ENCODE measurements at places on chromosomes 16 and 17.
A peak's percentile ranks its signal among the peaks of the same experiment; 100 is the strongest.

DNA sequence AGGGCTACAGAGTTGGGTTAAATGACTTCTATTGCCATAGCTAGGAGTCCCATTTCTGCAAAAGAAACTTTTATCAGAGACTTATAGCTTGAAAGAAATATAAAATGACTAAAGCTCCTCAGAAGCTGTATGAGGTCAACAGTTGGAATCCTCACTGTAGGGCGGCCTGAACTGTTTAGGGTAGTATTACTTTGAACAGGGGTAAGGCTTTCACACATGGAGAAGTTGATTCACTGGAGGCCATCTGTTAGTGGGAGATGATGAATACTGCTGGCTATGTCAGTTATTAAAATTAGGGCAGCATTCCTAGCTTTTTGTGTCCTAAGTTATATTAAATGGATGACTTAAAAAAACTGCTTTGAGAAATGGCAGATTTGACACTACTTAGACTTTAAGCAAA is 6.0 kb downstream of the TTC19 start:
- DNase-seq, result no peak

DNA sequence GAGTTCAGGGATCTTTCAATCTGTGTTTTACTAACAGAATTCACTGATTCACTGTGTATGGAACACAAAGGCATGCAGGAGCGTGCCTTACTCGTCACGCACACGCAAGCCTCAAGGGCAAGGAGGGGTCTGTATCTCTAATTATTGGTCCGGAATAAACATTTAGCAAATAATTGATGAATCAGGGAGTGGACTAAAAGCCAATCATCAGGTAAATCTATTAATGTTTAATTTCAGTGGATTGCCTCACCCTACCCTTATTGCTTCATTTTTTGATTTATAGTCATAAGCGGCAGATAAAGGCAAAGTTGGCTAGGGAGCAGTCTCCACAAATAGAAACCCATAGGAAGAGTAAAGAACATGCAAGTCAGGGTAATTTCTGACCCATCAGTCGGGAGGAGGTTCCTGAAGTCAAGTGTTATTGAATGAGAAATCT is 7.4 kb upstream of the HSD17B2 start:
- no peak for DNase-seq

GRCh38 chr17:33126086-33126485 is 134.4 kb downstream of the SPACA3 start:
- no peak for DNase-seq

GRCh38 chr17:27343977-27344607 is 50.2 kb downstream of the WSB1 start:
- no peak for DNase-seq

DNA sequence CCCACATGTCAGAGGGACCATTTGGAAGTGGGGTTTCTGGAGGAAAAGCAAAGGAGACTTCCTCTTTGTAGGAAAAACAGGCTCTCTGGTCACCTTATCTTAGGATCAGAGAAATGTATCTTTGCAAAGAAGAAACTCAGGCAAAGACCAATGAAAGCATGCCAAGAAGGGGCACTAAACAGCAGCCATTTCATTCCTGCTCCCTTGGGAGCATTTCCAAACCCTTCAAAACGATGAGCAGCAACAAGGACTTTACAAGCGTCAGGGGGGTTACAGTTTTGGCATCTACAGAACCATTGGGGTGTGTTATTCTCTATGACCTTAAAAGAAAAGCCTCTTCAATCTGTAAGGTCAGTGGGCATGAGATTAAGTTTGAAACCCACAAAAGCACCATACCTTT is 122.8 kb downstream of the SMG6 start:
- no peak for DNase-seq

DNA sequence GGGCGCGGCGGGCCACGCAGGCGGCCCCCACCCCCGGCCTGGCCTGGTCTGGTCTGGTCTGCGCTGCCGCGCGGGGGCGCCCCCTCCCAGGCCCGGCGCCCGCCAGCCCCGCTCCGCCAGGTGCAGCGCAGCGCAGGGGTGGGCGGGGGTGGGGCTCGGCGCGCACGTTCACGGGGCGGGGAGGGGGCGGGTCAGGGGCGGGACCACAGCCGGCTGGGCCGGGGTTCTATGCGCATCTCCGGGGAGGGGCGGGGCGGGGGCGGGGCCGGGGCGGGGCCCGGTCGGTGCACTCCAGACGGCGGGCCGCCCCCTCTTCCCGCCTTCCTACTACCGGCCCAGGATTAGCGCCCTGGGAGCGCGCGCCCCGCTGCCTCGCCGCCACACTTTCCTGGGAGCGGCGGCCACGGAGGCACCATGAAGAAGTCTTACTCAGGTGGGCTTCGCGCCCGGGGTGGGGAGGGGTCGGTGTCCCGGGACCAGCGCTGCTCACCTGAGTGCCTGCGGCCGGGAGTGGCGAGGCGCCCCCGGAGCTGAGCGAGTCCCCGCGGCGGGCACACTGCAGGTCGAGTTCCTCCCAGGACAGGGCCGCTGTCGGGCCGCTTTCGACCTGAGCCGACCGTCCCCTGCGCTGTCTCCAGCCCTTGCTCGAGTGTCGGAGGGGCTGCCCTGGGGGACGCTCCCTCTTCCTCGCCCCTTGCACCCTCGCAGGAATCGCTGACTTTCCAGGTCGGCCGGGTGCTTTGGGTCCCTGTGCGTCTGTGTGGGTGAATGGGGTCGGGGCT is 140.5 kb downstream of the SEC14L1 start:
- DNase-seq, result peak; percentile 32

DNA sequence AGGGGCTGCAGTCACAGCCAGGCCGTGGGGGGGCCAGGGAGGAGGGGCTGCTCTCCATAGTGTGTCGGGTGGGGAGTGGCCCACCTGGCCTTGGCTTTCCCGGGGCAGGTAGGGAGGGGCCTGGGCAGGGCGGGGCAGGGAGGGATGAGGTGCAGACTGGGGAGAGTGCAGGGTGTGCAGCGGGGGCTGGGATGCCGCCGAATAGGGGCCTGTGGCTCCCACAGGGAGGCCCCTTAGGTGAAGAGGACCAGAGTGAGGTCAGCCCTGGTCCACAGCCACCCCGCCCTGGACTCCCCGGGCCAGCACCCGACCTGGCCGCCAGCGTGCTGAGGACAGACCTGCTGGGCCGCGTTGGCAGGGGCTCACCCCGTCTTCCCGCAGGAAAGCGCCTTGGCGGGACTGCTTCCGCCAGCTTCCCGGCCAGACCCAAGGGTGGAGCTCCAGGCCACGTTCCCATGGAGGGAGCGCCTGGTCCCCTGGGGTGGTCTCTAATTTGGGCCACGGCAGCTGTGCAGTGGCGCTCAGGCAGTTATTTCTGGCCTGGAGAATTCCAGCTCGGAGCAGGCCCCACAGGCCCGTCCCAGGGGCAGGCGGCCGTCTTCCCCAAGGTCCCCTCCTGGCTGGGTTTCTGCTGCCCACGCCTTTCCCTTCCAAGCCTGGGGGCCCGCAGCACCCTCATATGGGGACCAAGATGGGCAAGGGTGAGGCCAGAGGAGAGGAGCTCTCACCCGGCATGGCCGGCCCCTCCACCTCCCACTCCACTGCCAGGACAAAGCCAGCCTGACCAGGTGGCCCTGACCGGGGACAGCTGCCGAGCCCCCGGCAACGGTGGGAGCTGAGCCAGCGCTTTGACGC is 27.9 kb downstream of the CACNA1H start:
- DNase-seq, result no peak

DNA sequence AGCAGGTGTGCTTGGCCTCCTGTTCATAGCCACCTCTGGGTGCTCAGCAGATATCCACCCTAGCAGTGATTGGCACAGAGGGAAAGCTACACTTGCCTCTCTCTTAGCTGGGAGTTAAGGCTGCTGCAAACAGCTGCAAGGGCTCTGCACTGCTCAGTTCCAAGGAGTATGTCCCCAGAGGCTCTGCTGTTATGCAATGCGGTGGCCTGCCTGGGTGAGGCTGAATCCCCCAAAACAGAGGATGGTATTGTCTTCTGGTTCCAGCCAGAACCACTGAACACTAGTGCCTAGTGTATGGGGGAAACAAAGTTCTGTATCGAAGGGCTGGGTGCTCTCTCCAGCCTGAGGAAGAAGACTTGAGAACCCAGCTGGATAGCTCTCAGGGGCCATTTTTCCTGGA is 16.8 kb downstream of the TMEM94 start:
- no peak for DNase-seq

DNA sequence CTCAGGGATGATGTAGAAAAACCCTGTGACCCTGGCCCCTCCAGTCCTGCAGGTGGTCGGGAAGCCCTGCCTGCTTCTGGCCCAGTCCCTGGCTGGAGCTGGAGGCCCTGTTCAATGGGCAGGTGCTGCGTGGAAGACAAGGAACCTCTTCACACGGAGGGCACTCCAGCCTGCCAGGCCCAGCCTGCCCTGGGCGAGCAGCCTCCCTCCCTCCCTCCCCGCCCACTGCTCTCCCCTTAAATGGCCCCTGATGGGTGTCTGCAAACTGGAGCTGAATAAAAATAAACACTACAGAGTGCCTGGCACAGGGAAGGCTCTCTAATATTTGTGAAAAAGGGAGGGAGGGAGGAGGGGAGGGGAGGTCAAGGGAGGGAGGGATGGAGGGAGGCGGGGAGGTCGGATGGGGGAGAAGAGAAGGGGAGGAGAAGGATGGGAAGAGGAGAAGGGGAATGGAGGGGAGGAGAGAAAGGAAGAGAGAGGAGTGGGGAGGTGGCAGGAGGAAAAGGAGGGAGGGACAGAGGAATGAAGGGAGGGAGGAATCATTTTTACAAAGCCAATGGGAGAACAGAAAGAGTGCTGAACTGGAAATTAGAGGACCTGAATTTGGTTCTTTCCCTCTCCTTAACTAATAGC is 222.8 kb upstream of the TNRC6C start:
- peak; percentile 46 for DNase-seq

- no peak for DNase-seq
Measured at GRCh38 chr16:23597003-23597756, 1.1 kb upstream of the NDUFAB1 start.

DNA sequence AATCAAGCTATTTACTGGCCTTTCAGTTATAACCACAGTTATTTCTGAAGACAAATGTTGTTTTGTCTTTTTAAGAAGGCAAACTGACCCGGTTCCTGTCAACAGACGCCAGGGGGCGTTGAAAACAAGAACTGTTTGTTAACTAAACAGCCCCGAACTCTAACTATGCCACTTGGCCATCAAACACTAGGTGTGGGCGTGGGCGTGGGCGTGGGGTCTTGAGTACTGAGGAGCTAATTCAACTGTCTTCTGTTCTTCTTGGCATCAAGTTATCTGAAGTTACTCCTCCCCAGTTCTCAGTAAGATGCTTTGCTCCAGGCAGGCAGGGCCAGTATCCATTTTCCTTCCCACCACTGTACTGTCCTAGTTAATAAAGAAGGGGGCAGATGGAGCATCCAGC is 63.3 kb upstream of the MTMR4 start:
- DNase-seq, result no peak

DNA sequence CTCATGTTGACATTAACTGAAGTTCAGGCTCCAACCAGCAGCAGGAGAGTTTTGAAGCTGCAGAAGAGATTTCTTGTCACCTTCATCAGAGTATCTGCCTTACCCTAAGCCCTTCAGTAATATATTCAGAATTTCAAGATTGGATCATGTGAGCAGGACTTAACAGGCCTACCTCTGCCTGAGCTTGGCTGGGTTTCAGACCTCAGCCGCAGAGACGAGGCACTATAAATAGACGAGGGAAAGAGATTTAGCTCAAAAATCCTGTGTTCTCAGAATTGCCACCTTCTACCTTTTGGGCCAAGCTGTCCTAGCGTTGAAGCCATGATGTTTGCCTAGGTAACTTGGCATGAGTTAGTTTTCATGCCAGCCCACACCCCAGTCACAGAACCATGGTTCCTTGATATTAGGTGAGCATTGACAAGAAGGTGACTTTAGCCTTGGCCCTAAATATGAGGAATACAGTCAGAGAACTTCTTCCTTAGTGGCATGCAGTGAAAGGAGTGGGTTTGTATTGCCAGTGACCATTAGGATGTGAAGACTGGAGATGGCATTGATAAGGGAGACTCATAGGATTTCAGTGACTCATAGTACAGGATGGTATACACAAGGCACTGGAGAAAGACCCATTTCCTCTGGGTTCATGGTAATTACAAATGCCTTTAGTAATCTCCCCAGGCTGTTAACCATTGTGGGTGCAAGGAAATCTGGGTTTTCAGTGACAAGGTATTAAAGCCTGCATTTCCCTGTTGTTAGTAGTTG is 224.3 kb downstream of the MSI2 start:
- no peak for DNase-seq

Measured in NCI-H1417 treated with DMSO at 0.1 percent for 48 hours (cell line).